Activated T-helper 2 cell treated with anti-CD3 and anti-CD28 coated beads, Interferon-gamma antibody, Interleukin-2, Interleukin-4, amounts not matched to agents 10 μg/mL and 5 μg/mL and 100 μg/mL, durations not matched to agents 14 hours and 24 hours and 36 hours (primary cell): ENCODE measurements at places on chromosomes 16 and 17. TPM values are rescaled to one million over a fixed set of nuclear protein-coding genes. Genes with fewer than 3 reads are reported as not detected.

DNA sequence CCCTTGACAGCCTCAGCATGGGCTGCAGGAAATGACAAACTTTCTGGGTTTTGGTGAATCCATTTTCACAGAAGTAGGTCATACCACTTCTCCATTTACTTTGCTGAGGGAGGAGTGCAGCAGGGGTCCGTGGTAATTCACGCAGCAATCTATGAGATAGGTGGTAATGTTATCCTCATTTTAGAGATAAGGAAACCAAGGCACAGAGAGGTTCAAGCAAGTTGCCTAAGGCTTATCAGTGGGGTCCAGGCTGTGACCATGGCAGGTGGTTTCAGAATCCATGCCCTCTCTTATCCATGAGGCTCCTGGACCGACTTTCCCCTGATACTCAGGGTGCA, 12.6 kb downstream of the TBX4 start:
- no peak for DNase-seq

DNA sequence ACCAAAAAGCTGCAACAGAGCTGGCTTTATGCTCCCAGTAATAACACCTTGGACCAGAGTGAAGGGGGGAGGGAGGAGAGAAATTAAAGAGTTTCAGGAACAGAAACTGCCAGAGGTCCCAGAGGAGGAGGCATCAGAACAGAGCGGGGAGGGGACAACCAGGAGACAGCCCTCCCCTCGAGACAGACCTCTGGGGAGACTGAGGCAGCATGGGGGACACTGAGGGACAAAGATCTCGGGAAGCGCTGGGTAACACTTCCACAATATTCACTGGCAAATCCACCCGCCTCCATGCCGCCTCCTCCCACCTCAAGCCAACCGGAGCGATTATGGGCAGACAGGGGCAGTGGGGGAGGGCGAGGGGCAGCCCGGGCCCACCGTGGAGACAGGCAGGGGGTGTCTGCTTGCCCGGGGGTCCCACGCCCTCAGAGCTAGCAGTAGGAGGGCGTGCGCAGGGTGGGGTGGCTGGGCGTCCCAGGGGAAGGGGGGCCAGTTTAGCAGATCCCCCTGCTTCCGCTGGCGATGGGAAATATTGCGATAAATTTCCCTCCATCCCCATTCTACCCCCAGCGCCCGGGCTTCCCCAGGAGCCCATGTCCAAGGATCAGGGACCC, 1.2 kb downstream of the PCGF2 start:
- DNase-seq: no peak

DNA sequence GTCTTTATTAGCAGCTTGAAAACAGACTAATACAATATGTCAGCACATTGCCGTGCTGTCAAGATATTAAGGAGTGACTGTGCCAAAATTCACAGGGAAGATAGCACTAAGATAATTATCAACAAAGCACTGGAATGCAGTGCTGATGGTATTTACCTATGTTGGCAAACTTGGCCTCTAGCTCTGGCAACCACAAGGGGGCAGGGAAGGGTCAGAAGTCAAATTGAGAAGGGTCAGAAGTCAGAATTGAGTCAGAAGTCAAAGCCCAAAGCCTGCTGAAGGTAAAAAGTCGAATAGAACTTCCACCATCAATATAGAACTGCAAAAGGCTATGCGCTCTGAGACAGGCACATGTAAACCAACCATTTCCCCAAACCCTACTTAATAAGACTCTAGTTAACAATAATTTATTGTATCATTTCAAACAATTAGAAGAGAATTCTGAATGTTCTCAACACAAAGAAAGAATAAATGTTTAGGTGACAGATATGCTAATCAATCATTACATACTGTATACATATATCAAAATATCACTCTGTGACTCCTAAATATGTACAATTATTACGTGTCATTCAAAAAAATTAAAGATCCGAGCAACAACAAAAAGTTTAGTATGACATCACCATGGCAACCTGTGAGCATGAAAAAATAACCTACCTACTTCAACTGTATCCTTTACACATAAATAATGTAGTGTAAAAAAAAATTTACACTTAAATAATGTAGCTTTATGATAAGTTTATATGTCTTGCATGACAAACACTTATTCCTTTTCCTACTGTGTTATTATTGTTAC, 916.1 kb downstream of the KCNJ2 start:
- no peak for DNase-seq

DNA sequence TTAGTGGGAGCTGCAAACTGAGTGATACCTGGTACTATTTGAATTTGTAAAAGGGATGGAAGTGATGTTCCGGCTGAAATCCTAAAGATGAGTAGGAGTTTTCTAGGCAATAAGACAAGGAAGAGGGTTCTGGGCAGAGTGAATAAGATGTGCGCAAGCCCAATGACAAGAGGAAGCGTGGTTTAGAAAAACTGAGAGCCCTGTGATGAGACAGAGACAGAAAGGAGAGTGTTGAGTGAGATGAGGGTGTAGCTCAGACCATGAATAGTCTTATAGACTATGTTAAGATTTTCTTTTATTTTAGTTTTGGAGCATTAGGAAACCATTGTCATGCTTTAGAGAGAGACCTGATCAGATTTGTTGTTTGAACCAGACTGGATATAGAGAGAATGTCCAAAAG, 50.2 kb downstream of the COX10 start:
- DNase-seq: no peak

DNA sequence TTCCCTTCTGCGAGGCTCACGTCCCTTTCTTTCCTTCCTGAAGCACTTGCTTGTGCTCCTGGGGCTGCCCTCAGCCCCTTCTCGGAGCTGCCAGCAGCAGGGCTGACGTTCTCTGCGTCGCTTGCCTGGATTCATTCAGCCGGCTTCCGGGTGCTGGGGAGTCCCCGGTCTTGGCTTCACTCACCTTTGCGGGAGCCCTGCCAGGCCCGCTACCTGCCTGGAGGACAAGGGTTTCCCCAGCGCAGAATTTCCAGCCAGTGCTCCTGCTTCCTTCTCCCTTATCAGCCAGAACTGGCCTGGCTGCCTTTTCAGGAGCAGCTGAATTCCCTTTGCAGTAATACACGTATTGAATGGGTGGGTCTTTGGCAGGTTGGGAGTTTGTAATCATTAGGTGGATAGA, 22.1 kb upstream of the IL17C start:
- no peak for DNase-seq

- no peak for DNase-seq
Measured at GRCh38 chr17:50015146-50015545, 20.1 kb upstream of the DLX3 start.

DNA sequence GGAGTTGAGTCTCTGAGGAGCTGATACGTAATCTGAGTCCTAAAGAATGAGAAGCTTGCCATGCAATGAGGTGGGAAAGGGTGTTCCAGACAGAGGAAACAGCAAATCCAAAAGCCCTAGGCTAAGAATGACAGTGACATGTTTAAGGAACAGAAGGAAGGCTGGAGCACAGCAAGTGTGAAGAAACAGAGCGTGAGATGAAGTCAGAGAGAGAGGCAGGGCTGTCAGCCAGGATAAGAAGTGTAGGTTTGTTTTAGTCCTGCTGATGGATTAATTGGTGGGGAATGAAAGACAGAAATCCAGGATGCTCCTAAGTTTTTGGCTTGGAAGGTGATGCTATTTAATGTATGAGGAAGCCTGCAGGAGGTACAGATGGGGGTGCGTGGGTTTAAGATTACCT, 14.5 kb downstream of the MMP28 start:
- no peak for DNase-seq

- DNase-seq: no peak
Measured at GRCh38 chr16:59046335-59046734, 312.2 kb upstream of the GOT2 start.

KRT25 gene
- not detected in 2 replicates for total RNA-seq

- DNase-seq: peak; percentile 52
Measured at GRCh38 chr16:85898521-85899442, at the start of gene IRF8. IRF8 (plus strand) TSS chr16:85899162; CDS start chr16:85903016, 3,854 bp downstream.

GRCh38 chr16:66802159-66802558, 775 bp upstream of the TERB1 start:
- DNase-seq: no peak

SCNN1G gene
- not detected in 2 replicates for total RNA-seq

ASPA gene
- total RNA-seq: not detected in 2 replicates

CXCL16 gene
- 1.8 and 2.3 TPM in 2 replicates for total RNA-seq

DNA sequence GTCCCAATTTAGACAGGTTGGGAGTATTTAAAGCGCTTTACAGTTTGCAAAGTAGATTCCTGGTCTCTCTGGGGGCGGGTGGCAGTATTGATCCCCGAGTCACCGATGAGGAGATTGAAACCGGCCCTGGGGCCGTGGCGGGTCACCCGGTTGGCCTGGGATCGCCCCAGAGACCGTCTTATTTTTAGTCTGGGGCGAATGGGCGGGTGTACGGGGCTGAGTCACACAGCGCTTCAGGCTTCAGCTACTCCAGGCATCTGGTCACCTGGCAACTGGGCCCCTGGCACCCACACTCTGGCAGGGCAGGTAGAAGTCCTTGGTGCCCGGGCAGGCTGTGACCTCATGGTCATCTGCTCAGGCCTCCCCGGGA, 669 bp downstream of the MIEF2 start:
- no peak for DNase-seq

DNA sequence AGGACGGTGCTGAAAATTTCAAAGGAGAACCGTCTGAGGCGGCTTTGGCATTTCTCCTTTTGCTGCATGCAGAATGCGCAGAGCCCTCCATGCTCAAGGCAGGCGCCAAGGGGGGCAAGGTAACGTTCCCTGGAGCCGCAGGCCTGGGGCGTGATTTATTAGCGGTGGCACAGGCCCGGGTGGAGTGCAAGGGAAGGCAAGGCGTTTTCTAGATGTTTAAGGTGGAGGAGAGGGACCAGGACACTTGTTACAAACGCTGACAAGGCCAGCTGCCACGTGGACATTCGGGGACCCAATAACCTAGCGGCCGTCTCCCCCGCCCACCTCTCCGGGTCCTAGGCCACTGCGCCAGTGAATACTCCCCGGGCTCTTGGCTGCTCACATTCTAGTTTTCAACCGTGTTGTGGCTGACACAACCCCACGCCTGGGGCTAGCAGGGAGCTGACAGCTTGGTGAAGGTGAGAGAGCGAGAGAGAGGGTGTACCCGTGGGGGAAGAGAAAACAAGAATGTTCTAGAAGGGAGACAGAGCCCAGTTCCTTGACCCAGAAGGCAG, 250.1 kb downstream of the C16orf95 start:
- no peak for DNase-seq

LUC7L3 gene
- 115 and 134 TPM in 2 replicates for total RNA-seq

DNA sequence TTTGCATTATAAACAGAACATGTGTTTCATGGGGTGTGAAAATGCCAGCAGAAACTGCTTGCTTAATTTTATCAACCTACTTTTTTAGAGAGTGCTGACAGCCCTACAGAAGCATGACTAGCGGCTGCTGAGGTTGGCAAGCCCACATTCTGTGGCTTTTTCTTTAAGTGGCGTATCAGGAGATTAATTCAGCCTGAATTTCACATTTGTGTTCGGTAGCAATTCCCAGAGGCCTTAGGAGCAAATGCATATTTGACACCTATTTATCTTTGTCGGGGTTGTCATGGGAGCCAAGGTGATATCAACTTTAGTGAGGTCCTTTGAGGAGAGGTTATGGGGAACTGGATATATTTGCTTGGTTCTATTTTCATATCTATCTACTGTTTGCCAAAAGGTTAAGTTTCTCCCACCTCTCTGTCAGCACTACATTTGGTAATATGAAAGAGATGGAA, 140.9 kb downstream of the KCNJ2 start:
- DNase-seq: no peak

DNA sequence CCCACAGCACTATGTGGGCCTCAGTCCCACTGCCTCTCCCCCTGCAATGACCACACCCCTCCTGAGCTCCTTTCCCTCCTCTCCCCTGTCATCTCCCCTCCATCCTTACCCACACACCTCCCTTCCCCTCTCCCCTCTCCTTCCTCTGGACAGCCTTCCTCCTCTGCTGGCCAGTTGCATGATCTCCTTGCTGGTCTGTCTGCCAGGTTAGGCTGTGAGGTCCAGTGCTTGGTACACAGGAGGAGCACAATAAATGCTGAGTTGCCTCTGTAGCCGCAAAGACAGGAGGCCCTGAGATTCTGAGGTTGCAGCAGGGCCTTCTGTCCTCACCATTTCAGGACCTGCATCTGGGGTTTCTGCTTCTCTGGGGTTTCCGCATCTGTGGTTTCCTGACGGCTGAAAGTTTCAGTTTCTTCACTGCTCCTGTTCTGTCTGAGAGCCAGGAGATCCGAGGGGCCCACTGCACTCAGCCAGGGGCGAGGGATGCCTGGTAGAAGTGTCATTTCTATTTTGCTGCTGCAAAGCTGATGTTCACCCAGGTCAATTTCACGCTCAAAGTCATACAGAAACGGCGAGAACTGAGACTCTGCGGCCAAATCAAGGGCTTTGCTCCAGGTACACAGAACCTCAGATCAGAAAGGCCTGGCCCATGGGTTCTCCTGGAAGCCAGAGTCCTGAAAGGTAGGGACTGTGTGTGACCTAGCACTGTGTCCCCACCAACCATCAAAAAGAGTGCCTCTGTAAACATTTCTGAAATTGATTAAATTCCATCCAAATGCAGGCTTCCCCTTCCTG, 4.6 kb upstream of the SLC12A3 start:
- peak; percentile 51 for DNase-seq

- DNase-seq: no peak
Measured at GRCh38 chr17:18059283-18059682, 20.1 kb downstream of the GID4 start.

DNA sequence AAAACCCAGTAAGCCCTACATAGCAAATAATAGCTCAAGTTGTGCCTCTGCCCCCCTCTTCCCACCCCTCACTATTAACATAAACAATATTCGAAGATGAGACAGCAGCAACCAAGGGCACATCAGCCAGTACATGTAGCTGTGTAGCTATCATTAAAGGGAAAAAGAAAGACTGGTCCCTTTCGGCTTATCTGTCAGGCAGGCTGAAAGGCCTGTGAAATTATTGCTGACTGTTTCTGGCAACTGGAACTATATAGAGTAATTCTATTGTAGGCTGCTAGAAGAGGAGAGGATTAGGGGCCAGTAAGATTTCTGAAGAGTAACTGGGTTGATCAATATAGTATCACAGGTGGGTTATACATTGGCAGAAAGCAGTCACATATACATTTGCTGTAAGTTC, 36.5 kb upstream of the RASL10B start:
- no peak for DNase-seq

TSR3 gene
- total RNA-seq: 64.1 and 72.9 TPM in 2 replicates

DNA sequence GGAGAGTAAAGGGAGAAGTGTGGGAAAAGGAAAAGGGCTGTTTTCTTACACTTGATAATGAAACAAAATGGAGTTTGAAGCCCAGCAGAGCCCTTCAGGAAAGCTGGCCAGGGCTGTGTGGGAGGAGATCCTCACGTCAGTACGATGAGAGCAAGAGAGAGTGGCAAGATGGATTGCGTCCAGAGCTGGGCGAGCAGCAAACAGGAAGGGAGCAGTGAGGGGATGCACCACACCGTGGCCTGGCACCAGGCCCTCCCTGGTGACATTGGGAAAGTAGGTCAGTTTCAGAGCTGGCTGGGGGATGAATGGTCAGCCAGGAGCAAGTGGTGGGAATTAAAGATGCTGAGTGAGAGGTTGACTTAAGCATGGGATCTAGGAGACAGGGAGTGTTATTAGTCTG, 273.6 kb downstream of the GRIN2A start:
- no peak for DNase-seq
